Stimulated activated CD4-positive, alpha-beta T cell treated with anti-CD3 and anti-CD28 coated beads, TNF-alpha, amount 100 ng/mL, for 4 hours (primary cell): ENCODE measurements at places on chromosomes 7 and 10.

GRCh38 chr10:78529262-78529661, 495.6 kb downstream of the RPS24 start:
- no peak for DNase-seq

DNA sequence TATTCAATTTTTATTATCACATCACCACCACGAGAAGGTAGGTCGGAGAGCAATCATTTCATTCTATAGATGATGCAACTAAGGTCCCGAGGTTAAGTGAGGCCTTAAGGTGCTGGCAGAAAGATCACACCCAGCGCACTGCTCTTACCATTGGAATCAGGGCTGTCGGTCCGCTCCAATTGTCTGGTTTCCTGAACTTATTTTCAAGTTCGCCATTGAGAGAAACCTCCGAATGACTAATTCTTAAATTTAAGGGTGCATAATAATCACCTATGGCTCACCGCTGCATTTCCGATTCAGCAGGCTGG, 625 bp upstream of the GSTO2 start:
- no peak for DNase-seq

DNA sequence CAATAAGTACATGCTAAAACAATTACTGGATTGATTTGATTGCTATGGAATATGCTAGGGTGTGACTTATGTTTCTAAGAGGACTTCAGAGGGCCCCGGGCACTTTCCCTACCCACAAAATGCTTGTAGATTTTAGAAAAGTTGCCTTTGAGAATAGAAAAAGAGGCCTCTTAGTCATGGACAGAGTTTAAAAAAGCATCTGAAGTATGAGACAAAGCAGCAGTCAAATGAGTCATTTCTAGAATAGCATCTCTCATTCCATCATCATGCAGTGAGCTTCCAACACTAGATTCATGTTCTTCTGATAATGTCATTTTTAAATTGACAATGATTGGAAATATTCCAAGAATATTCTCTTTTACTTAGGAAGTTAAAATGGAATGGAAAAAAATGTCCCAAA, 675.1 kb upstream of the PCDH15 start:
- DNase-seq, result no peak

GRCh38 chr7:134676743-134677142, 30.1 kb downstream of the BPGM start:
- DNase-seq, result no peak

DNA sequence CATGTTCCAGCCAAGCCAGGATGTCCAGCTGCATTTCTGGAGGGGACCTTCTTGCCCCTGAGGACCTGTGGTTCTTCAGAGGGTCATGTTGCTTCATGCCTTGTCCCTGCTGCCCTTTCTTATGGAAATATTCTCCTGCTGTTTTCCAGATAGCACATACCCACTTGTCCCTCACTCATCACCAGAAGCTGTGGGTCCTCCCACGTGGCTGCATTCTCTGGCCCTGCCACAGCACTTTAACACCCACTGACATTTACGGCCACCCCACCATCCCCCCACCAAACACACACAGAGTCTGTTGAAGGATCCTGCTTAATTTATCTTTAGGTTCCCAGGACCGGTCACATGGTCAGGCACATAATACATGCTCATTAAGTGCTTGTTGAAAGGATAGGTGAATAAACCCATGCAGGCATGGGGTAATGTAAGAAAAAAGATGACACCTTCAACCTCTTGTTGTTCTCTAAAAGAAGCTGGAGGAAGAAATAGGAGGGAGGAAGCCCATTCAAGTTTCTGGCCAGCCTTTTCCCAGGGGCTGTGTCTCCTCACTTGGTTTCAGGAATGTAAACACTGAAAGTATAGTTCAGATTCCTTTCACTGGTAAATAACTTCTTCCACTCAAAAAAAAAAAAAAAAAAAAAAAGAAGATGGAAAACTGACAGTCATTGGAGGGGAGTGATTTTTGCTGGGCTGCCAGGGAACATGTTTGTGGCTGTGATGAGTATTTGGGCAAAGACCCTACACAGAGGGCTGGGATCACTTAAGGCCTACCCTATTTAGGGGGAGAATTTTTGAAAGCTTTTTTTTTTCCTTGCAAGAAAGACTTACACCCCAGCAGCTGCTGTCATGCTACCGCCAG, 19.8 kb upstream of the BMPER start:
- no peak for DNase-seq

DNA sequence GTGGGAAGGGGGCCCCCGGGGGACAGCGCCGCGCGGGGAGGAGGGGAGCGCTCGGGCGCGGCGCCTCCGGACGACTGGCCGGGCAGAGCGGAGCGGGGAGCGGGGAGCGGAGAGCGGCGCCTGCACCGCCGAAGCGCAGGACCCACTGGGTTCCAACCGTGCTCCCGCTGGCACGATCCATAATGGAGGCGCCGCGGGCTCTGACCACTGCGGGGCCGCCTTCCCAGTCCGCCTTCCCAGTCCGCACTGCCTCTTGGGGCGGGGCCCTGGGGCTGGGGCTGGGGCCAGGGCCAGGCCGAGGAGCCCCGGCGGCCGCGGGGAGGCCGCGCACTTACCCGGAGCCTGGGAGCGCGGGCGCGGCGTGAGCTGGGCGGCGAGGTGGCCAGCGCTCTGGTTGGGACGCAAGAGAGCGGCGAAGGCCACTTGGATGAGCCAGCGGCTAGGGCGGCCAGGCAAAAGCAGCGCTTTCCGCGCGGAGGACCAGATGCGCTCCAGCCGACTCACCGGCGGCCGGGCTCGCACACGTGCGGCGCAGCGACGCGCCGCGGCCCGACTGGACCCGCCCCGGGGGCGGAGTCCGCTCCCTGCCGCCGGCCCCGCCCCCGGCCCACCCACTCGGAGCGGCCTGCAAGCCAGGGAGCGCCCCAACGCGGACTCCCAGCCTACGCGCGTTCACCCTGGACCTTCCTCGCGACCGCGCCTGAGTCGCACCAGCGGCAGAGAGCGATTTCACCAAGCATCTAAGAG, at the start of gene PUS7:
Gene PUS7 (minus strand): TSS at position 555 of the 747 bp plus-strand sequence. CDS start 13,759 bp downstream, outside the sequence.
- peak; percentile 75 for DNase-seq
